ENCODE measurements at places on chromosomes 11 and 22. TPM values are rescaled to one million over a fixed set of nuclear protein-coding genes. Genes with fewer than 3 reads are reported as not detected.

DNA sequence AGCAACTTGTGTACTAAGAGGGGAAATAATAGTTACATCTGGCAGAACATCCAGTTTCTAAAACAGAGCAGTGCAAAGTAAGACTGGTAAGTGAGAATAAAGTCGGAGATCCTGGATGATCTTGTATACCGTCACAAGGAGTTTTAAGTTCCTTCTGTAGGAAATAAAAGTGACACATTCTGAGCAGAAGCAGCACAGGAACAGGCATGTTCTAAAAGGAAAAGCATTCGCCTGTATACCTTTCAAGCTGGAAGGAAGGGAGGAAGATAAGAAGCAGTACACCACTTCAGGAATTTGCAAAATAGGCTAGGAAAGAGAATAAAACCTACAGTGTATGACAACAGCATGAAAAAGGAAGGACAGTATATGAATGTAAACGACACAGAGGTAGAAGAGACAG, 106.2 kb upstream of the TP53AIP1 start:
- no peaks in the 10 kb centered on the region for H3K27me3 ChIP-seq
- no peak for DNase-seq
- H3K4me1 ChIP-seq: no peaks in the 10 kb centered on the region
- H3K4me3 ChIP-seq: no peak overlapping the region
- no peaks in the 10 kb centered on the region for H3K36me3 ChIP-seq

- no peak overlapping the region for H3K4me3 ChIP-seq
- no peaks in the 10 kb centered on the region for H3K36me3 ChIP-seq
- no peak for DNase-seq
- H3K27ac ChIP-seq: no peak overlapping the region
- no peaks in the 10 kb centered on the region for H3K4me1 ChIP-seq
- H3K27me3 ChIP-seq: peaks cover 4% of the 10 kb centered on the region
Observed at GRCh38 chr11:19672586-19673206, 39.9 kb upstream of the NAV2 start.

- no peaks in the 10 kb centered on the region for H3K4me1 ChIP-seq
- peaks cover 1% of the 10 kb centered on the region for H3K27me3 ChIP-seq
- no peak overlapping the region for H3K27ac ChIP-seq
- no peaks in the 10 kb centered on the region for H3K36me3 ChIP-seq
Observed at GRCh38 chr11:15419696-15420095, 305.0 kb downstream of the INSC start.

Gene KIRREL3
- total RNA-seq: not detected

DNA sequence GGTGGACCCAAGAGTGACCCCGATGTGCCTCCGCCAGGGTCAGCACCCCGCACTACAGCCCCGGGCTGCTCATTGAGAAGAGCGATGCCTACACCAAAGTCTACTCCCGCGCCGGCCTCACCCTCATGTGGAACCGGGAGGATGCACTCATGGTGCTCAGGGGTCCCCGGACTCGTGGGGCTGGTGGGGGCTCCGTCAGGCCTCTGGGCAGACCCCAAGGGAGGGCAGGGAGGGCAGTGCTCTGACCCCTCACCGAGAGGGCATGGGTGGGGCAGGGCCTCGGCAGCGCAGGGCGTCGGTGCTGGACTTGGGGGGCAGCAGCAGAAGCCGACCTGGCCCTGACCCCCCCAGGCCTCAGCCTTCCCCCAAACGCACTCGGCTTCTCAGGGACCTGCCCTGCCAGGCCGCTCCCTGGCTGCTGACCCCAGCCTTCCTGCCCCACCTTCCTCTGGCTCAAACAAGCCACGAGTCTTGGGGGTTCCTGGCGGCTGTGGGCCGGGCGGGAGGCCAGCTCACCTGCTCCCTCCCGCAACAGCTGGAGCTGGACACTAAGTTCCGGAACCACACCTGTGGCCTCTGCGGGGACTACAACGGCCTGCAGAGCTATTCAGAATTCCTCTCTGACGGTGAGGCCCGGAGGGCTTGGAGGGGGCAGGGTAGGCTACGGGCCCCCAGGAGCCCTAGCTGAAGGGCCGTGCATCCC, 2.9 kb downstream of the MUC2 start:
- DNase-seq: no peak
- H3K4me1 ChIP-seq: no peaks in the 10 kb centered on the region
- H3K4me3 ChIP-seq: no peak overlapping the region

Gene TRIM51
- total RNA-seq: not detected

Gene H19
- not detected for total RNA-seq

GRCh38 chr22:36239150-36239400, 252 bp downstream of the APOL2 start:
- H3K4me3 ChIP-seq: peak overlapping the region; percentile 98
- H3K27ac ChIP-seq: peak overlapping the region; percentile 97
- H3K36me3 ChIP-seq: peaks cover 52% of the 10 kb centered on the region
- DNase-seq: peak; percentile 30
- H3K4me1 ChIP-seq: peaks cover 54% of the 10 kb centered on the region

GRCh38 chr22:19766511-19767426, 6.2 kb downstream of the TBX1 start:
- H3K27me3 ChIP-seq: peaks cover 50% of the 10 kb centered on the region
- H3K27ac ChIP-seq: no peak overlapping the region
- H3K4me3 ChIP-seq: peak overlapping the region; percentile 24
